ENCODE measurements at places on chromosomes 3 and 15. TPM values are rescaled to one million over a fixed set of nuclear protein-coding genes. Genes with fewer than 3 reads are reported as not detected.

NAALADL2 gene
- total RNA-seq = 4.6 TPM

MYRIP gene
- total RNA-seq = 11.7 TPM

TIMP4 gene
- total RNA-seq = 0.70 TPM

RTP3 gene
- total RNA-seq = 1.0 TPM

HRG gene
- total RNA-seq = 41.8 TPM

CYP8B1 gene
- total RNA-seq = 21.2 TPM

ANKRD63 gene
- total RNA-seq = not detected

CGNL1 gene
- 19.3 TPM for total RNA-seq

CEMIP gene
- 0.89 TPM for total RNA-seq

DNASE1L3 gene
- 76.1 TPM for total RNA-seq

VGLL4 gene
- total RNA-seq = 27.9 TPM

NOX5 gene
- under 0.01 TPM for total RNA-seq

TOP2B gene
- 52.9 TPM for total RNA-seq

CHST2 gene
- total RNA-seq = 1.2 TPM

SMCO1 gene
- total RNA-seq = not detected
